ENCODE measurements at places on chromosomes 1 and 21.

- DNase-seq = peak; percentile 79
Observed at GRCh38 chr21:33418691-33419090, 15.5 kb downstream of the IFNGR2 start.

DNA sequence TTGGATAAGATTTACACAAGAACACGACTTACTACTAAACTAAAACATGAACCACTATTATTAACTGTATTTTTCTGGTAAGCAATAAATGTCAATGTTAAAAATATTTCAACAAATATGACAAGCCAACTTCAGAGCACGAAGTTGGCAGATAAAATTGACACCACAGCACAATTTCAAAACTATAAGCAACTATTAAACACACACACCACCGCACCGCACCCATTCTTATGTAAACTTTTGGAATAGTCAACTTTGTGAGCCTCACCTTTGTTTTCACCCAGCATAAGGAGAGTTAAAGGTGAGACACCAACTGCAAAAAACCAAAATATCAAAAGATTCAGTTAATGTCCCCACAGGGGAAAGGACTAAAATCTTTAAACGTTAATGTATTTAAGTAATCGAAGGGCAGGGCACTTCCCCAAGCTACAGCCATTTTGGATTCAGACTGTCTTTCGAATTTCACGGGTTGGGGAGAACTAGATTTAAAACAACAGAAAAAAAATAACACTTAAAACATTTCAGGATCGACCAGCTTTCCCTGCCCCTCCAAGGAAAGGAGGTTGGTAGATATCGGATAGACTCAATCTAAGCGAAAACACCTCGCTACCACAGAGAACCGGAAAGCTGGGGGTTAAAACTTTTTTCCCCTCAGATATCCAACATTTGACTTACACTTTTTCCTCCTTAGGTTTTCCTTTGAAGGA lies 872 bp downstream of the GPBP1L1 start:
- no peak for DNase-seq

DNA sequence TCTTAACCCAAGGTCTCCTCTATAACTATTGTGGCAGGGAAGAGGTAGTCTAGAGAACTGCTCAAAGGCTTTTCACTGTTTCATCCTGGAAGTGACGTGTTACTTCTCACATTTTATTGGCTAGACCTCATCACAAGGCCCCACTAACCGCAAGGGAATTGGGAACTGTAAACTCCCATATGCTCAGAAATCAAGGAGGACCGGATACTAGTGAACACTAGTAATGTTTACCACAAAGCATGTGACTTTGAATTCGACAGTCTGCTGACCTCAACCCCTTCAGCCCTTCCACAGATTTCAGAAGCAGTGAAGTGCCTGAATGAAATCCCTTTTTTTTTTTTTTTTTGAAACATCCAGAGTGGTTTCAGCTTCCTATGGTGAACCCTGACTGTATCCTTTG lies 3.4 kb upstream of the EEIG2 start:
- no peak for DNase-seq

GRCh38 chr1:158819461-158820443 lies 11.4 kb upstream of the MNDA start:
- no peak for DNase-seq

DNA sequence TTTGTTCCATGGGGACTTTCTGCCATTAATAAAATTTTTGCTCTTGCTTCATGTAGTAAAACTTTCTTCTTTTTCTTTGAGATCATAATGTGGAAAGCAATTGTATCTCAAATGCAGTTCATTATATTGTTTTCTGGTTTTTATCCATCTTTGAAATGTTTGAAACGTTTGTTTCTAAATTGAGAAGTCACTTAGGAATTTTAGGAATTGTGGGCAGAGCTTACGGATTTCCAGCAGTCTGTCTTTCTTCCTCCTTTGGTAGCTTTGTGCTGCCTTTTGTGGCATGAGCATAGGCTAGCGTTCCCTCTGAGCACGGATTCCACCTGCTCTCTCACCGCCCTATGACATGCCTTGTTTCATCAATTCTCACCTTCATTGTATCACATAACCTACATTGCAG lies 2.9 kb upstream of the ST6GALNAC5 start:
- peak; percentile 69 for DNase-seq

DNA sequence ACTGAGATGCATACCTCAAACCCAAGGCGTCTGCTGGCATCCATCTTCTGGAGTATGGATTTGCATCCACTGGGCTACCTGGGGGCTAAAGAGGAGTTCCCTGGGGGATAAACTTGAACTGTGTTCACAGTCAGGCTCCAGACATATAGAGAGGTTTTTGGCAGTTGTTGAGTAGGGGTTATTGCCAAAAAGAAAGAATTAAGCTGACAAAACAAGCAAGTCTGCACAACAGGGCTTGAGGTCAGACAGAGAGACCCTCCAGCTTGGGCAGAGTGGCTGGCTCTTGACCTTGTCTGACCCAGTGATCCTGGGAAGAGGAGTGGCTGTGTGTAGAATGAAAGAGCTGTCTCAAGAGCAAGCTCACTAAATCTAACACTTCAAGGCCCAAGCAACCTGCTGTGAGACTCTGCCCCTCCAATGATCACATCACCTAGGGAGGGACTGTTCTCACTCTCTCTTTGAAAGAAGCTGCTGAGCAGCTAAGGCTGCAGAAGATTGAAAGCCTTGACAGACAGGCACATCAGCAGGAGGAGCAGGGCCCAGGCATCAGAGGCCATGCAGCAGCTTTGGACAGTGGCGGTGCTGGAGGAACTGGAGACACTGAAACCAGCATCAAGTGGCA lies 61.5 kb downstream of the SYT2 start:
- DNase-seq = no peak

DNA sequence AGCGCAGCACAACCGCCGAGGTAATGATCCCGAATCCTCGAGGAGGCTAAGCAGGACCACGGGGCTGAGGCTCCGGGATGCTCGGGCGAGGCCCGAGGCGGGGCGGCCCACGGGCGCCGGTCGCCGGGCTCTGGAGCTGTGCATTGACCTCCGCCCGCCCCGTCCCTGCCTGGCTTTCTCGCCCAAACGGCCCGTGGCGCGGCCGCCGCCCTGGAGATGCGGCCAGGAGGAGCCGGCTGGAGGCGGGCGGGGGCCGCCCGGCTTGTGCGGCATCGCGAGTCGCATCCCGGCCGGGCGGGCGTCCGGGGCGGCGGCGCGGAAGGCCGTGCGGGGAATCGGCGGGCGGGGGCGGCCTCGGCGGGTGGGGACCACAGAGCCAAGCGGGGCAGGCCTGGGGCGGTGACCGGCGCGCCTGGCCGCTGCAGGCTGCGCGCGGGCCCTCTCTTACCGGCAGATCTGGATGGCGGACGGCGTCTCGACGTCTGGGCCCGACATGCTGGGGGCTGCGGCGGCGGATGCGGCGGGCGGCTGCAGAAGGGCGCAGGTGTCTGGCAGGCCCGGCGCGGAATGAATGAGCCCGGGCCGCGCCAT lies 663 bp downstream of the ACOT7 start:
- DNase-seq = no peak

DNA sequence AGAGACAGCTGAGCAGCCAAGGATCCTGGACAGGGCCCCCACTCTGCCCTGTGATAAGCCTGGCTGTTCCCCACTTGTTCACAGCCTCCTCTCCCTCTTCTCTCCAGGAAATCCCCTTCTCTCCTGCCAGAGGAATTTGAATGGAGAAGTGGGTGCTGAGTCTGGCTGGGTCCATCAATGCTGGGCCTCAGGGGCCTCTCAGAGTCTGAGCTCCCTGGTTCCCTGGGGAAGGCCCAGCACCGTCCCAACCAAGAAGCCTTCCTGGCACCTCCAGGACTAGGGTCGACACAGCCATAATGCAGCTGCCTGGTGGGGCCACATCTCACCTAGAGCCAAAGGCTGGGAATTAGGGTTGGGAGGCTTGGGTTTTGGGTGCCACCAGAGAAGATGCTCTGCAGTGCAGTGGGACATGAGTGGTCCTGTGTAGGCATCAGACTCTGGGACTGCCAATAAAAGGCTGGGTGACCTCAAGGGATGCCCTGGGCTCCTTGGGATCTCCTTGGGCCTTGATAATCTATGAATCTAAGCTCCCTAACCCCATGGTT lies 2.5 kb downstream of the MYBPH start:
- DNase-seq = no peak

DNA sequence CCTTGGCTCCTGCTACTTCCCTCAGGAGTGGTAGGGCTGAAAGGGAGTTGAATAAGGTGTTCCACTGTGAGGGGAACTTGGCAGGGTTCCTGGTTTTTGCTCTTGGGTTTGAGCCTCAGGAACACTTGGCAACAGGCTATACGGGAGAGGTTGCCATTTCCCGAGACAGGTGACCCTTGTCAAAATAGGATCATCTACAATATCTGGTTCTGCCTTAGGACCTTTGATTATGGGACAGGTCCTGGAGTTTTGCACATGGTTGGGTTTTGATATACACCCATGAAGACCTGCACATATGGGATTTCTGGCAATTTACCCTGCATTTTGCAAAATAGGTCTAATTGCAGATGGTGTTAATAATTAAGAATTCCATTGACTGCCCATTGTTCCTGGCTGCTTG lies 31.1 kb downstream of the YY1AP1 start:
- DNase-seq = no peak

- no peak for DNase-seq
Observed at GRCh38 chr1:29868944-29869343, 632.6 kb downstream of the PTPRU start.

DNA sequence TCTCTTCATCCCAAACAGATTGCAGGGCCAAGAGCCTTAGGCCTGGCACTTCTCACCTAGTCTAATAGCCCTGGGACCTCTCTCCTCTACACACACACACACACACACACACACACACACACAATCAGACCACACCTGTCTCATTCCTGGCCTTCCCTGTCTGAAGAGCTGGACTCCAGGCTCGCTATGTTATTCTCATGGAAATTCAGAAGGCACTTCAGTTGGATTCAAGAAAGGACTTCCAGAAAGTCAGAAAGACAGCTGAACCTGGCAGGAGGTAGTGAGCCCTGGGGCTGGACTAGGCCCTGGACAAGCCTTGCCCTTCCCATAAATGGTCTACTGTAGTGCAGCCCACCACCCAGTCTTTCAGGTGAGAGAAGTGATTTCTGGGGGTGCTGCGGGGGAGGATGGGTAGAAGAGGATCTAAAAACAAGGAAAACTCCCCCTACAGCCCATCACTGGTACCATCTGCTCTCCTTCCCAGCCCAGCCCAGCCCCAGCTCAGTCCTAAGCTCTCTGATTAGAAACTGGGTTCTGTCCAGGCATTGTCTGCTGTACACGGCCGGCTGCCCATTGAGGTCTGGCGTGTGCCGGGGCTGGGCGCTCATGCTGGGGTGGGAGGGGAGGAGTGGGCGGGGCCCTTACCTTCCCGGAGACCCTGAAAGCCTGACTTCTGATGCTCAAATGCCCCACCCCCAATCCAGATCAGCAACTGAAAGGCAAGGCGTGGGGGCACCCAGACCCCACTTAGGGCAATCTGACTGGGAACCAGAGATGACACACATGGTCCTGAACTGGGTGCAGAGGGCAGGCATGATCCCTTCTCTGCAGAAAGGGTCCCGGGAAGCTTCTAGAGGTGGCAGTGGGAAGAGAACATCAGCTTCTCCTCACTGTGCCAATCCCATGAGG lies 2.5 kb downstream of the KIF21B start:
- no peak for DNase-seq

- DNase-seq = no peak
Observed at GRCh38 chr1:4617506-4617905, 36.9 kb upstream of the AJAP1 start.

DNA sequence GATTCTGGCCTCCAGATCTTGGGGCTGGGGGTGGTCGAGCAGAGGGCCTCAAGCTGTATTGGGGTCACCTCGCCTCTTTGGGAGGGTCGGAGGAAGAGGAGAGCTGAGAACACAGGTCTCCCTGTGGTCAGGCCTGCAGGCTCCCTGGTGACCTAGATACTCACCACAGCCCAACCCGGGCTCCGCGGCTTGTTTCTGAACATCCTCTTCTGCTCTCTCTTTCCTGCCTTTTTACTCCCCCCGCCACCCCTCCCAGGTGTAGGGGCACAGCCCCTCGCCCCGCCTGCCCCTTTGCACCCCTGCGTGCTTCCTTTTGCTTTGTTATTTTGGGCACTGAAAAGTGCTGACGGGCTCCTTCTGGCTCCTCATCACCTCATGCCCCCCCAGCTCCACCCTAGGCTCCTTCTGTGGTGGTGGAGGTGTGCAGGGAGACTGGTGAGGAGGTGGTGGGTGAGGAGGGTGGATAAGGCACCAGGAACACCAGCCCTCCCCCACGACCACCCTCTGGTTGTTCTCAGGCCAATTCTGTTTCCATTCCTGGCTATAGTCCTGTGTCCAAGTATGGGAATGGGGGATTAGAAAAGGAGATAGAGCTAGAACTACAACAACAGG lies 10.6 kb upstream of the LINGO4 start:
- DNase-seq = no peak

- no peak for DNase-seq
Observed at GRCh38 chr1:220886470-220887201, 7.4 kb downstream of the HLX start.

Data from AG10803 (cell line).